ENCODE measurements at places on chromosomes 6 and 20.

GRCh38 chr6:152099446-152100182 lies 292.1 kb downstream of the ESR1 start:
- DNase-seq, result no peak

DNA sequence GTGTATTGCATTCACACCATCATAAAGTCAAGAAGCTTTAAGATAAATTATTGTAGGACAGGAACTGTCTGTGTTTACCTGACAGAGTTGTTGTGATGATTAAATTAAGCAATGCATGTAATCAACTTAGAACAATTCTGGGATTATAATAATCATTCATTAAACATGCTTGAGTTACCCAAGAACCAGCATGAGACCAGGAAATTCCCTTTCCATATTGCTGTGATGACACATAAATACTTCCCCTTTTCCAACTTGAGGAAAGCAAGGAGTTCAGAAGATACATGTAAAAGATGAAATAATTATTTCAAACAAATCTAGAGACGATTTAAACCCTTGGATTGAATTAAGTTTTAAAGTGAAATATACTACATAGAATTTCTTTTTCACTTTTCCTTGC lies 404.4 kb downstream of the GJA1 start:
- DNase-seq, result no peak

DNA sequence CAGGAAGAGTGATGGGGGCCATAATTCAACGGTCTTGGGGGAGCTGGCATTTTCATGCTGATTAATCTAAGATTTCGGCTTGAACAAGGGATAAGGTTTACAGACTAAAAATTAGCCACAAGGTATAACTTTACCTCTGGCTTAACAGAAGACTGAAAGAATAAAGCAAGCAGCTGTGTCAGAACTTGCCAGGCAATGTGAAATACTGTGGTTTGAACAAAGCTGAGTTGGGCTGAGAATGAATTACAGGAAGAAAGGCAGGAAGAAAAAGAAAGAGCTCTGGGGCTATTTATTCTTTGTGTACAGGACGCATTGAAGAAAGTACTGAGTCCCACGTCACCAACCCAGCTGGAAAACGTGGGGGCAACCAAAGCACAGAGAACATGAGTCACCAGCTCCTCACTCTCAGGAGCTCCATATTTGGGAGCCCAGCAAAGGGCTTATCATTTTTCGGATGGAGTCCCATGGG lies 121.5 kb upstream of the NEDD9 start:
- peak; percentile 66 for DNase-seq

GRCh38 chr6:131931063-131931750 lies 20.0 kb downstream of the CCN2 start:
- DNase-seq, result no peak

DNA sequence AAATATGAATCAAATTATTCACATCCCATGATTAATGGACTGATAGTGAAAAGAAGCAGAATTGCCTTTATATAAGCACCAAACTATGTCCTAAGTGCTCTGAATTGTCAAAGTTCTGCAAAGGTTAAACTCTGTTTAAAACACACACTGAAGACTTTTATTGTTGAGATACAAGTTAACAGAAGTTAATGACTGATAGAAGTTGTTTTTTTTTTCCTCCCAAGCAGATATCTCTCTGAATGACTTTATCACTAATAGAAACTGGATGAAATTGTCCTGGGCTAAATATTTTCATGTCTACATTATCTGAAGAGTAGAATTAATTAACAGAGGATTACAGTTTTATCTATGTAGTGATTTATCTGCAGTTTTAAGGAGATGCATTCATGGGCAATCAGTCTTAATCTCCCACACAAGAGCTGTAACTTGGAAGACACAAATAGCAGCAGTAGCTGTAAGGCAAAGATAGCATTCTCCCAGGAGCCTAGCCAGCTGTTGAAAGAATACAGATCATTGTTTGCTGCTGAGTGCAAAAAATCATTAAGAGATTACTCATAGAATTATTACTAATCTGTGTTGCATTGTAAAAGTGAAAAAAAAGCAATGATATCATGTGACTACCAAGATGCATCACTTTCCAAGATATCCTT lies 49.9 kb downstream of the BMP5 start:
- no peak for DNase-seq

GRCh38 chr6:17125407-17125806 lies 23.6 kb downstream of the STMND1 start:
- no peak for DNase-seq

- DNase-seq, result peak; percentile 48
Measured at GRCh38 chr6:89940225-89941027, 46.2 kb downstream of the GJA10 start.

DNA sequence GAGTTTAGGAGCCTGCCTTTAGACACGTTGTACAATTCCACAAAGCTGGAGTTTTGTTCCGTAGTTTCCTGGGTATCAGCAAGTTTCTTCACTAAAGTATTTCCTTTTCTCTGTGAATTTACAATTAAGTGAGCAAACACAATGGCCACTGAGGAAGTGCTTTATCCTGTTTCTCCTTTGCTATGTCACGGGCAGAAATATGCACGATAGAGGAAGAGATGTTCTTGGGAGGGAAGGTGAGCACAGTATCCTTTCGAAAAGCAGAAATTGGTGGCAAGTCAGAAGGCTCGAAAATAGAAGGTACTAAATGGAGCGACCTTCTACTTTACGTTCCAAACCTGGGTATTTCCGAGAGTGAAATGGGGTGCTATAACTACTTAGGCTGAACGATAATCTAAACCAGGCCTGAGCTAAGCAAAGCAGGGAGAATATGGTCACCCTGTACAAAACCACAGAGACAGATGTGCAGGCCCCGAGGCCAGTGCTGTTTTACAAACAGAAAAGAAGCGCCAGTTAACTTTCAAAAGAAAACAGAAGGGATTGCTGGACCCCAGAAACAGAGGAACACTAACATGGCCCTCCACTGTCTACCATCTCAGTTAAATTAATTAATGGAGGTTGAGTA lies 259.6 kb downstream of the TBC1D7 start:
- DNase-seq, result no peak

- DNase-seq, result no peak
Measured at GRCh38 chr6:6701864-6702263, 113.3 kb downstream of the LY86 start.

GRCh38 chr6:18413381-18413780 lies 26.2 kb downstream of the RNF144B start:
- DNase-seq, result no peak

GRCh38 chr6:108566406-108566805 lies 5.7 kb downstream of the FOXO3 start:
- DNase-seq, result no peak
